ENCODE measurements at places on chromosomes 6 and 20.

DNA sequence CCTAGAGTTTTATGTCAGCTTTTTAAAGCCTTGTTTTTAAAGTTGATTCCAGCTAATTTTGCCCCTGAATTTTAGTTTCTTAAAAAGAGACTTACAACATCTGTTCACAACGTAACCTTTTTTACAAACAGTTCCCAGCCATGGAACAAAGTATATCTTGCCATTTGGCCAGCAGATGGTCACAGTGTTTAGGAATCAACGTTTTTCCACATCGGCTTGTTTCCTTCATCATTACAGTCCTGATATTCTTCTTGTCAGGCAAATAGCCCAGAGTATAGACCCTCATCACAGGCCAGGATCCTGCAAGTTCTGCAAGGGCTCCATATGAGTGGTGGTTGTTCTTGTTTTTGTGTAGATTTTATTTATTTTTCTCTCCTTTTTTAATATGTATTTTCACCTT is 341.7 kb upstream of the HTR1E start:
- no peak overlapping the region for H3K4me3 ChIP-seq
- no peaks in the 10 kb centered on the region for H3K36me3 ChIP-seq

DNA sequence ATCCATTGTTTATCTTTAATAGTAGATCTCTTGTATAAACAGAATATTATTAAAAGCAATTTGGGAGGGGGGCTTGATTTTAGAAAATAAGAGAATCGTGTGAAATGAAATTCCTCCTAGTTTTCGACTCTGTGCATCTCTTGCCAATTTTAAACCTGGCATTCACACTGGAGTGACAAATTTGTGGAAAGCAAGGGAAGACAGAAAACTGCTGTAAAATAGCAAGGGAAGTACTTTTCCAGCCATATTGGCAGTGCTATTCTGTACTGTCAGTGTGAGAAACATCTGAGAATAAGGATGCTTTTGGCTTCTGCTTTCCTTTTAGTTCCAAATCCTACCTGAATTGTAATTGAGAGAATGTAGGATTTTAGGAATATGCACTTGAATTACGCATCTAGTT is 40.2 kb downstream of the TOP1 start:
- no peak overlapping the region for H3K27ac ChIP-seq
- H3K4me1 ChIP-seq: peaks cover 37% of the 10 kb centered on the region
- H3K36me3 ChIP-seq: peaks cover 28% of the 10 kb centered on the region
- DNase-seq: no peak
- no peak overlapping the region for H3K4me3 ChIP-seq

DNA sequence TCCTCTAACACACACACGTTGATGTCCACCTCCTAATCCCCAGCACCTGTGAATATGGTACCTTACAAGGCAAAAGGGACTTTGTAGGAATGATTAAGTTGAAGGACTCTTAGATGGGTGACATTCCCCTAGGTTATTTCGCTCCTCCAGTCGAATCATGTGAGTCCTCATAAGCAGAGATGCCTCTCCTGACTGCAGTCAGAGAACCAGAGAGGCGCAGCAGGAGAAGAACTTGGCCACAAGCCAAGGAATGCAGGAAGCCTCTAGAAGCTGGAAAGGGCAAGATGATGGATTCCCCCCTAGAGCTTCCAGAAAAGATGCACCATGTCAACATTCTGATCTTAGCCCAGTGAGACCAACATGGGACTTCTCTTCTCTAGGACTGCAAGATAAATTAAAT is 133.1 kb upstream of the PTPRT start:
- no peak overlapping the region for H3K4me3 ChIP-seq
- H3K27me3 ChIP-seq: peaks cover 3% of the 10 kb centered on the region
- no peaks in the 10 kb centered on the region for H3K4me1 ChIP-seq
- no peak overlapping the region for H3K27ac ChIP-seq
- H3K36me3 ChIP-seq: no peaks in the 10 kb centered on the region

- H3K4me1 ChIP-seq: no peaks in the 10 kb centered on the region
- H3K27ac ChIP-seq: no peak overlapping the region
- no peak overlapping the region for H3K4me3 ChIP-seq
- H3K36me3 ChIP-seq: no peaks in the 10 kb centered on the region
- no peaks in the 10 kb centered on the region for H3K27me3 ChIP-seq
Measured at GRCh38 chr6:121755485-121755884, 320.0 kb downstream of the GJA1 start.

GRCh38 chr6:25302677-25303128 is 23.5 kb downstream of the CARMIL1 start:
- H3K36me3 ChIP-seq: no peaks in the 10 kb centered on the region
- H3K27me3 ChIP-seq: no peaks in the 10 kb centered on the region
- peaks cover 12% of the 10 kb centered on the region for H3K4me1 ChIP-seq
- no peak for DNase-seq
- peak overlapping the region; percentile 22 for H3K4me3 ChIP-seq
- H3K27ac ChIP-seq: peak overlapping the region; percentile 16

GRCh38 chr6:97790926-97791590 is 508.0 kb upstream of the MMS22L start:
- H3K27ac ChIP-seq: no peak overlapping the region
- no peaks in the 10 kb centered on the region for H3K27me3 ChIP-seq
- H3K4me3 ChIP-seq: no peak overlapping the region

DNA sequence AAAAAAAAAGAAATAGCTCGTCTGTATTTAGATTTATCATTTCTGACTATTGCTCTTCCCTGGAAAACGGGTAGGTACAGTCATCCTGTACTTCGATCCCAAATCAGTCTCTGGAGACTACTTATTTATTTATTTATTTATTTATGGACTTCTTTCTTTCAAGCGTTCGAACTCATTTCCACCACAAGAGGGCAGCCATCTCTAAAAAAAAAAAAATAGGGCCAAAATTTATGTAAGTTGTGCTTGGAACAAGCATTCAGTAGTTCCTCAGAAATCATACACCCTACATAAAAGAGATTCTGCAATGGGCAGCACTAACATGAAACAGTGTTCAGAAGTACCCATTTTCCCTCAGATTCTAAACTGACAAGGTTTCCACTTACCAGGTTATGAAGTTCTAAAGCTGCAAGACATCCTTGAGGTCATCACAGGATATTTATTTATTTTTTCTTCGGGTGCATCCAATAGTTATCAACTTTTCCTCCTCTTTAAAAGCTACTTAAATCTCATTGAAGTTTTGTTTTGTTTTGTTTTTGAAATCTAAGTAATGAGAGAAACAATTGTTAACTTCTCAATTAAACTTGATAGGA is 1.9 kb upstream of the BMP2 start:
- no peak for DNase-seq
- H3K27me3 ChIP-seq: peaks cover 43% of the 10 kb centered on the region

DNA sequence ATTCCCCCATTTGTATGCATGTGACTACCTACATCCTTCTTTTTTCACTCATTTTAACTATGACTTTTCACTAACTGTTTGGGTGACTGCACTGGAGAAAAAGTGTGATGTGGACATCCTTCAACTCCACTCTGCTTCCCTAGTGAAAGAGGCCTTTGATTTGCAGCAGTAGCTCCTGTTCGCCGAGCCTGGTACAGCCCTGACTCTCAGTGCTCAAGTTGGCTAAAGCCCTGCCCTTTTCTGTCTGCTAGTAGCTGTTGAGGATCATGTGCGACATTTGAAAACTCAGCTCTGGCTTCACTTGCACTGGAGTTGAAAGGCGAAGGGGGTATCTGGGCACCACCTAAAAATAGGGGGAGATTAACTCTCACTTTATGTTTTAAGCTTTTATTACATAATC is 42.1 kb downstream of the DAAM2 start:
- H3K36me3 ChIP-seq: no peaks in the 10 kb centered on the region
- no peaks in the 10 kb centered on the region for H3K27me3 ChIP-seq
- no peak for DNase-seq

- H3K27ac ChIP-seq: no peak overlapping the region
- H3K27me3 ChIP-seq: peaks cover 5% of the 10 kb centered on the region
- no peak for DNase-seq
- H3K4me3 ChIP-seq: no peak overlapping the region
- H3K4me1 ChIP-seq: no peaks in the 10 kb centered on the region
Measured at GRCh38 chr20:60857708-60858107, 394.4 kb upstream of the CDH4 start.

DNA sequence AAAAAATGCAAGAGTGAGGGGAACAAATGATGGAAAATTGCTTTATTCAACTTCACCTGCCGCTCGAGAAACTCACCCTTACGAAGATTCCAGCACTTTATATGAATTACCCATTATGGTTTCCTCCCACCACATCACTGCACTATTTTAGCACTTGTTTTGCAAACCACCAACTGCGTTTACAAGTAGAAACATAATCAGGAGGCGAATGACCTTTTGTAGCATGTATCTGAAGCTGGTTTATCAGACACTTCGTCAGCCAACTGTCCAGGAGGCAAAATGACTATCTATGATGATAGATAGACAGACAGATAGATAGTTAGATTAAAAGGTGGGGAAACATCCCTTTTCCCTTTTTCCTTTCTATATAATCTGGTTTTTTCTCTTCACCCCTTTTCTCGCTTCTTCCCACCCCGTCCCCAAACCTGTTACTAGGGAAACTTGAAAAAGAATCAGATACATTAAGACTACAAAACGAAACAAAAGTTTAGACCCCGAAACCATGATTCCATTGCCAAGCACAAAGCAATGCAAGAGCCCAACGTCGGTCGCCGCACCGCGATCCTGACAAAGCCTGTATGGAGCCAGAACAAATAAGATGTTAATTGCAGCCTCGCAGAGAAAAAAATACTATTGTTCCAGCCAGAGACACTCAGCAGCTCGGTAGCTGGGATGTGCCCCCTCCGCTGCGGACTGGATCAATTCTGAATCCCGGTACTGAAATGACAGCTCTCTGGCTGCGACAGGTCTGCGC is 933 bp upstream of the ADGRB3 start:
- H3K4me3 ChIP-seq: peak overlapping the region; percentile 92
- H3K27me3 ChIP-seq: peaks cover 79% of the 10 kb centered on the region
- H3K27ac ChIP-seq: peak overlapping the region; percentile 0
- DNase-seq: no peak
- H3K36me3 ChIP-seq: no peaks in the 10 kb centered on the region
- peaks cover 12% of the 10 kb centered on the region for H3K4me1 ChIP-seq

- H3K27ac ChIP-seq: no peak overlapping the region
- DNase-seq: no peak
- peaks cover 62% of the 10 kb centered on the region for H3K27me3 ChIP-seq
- H3K4me1 ChIP-seq: peaks cover 27% of the 10 kb centered on the region
Measured at GRCh38 chr6:165846123-165846966, 183.3 kb upstream of the PDE10A start.

DNA sequence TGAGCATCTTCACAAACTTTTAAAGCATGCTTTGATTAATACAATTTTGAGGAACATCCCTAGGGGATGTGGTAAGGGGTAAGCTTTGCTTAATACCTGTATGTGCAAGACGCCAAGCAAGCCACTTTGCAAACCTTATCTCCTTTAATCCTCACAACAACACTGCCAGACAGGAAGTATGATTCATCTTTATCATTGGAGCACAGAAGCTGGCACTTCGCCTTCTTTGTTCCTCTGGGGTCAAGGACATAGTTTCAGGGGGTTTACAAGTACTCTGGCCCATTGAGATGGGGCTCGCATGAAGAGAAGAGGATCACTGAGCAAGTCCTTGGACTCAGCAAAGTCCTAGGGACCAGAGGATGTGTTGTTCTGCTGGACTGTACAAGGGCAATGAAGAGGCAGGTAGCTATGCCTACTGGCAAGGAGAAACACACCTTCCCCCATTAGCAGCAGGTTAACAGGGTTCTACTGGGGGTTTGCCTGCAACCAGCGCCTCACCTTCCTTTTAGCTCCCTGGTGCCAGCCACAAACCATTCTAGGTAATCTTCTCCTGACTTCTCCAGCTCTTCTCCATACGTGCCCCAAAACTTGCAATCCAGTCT is 8.8 kb downstream of the TMEM244 start:
- no peaks in the 10 kb centered on the region for H3K36me3 ChIP-seq
- H3K4me3 ChIP-seq: no peak overlapping the region
- no peaks in the 10 kb centered on the region for H3K4me1 ChIP-seq
- no peak for DNase-seq
- H3K27ac ChIP-seq: no peak overlapping the region
- peaks cover 3% of the 10 kb centered on the region for H3K27me3 ChIP-seq
